Activated naive CD8-positive, alpha-beta T cell treated with anti-CD3 and anti-CD28 coated beads, Interleukin-2, amount 10 ng/mL, durations not matched to agents 7 days and 5 days (primary cell): ENCODE measurements at places on chromosomes 3 and 15. TPM values are rescaled to one million over a fixed set of nuclear protein-coding genes. Genes with fewer than 3 reads are reported as not detected.

The ITGB5 gene
- total RNA-seq = 3.7 TPM

GRCh38 chr3:38114875-38115644 lies 21.9 kb downstream of the ACAA1 start:
- DNase-seq = peak; percentile 19
- no peak overlapping the region for H3K27ac ChIP-seq
- no peaks in the 10 kb centered on the region for H3K27me3 ChIP-seq

- H3K4me1 ChIP-seq = no peaks in the 10 kb centered on the region
- H3K36me3 ChIP-seq = no peaks in the 10 kb centered on the region
- H3K27ac ChIP-seq = no peak overlapping the region
- no peak overlapping the region for H3K4me3 ChIP-seq
- H3K27me3 ChIP-seq = peaks cover 6% of the 10 kb centered on the region
Measured at GRCh38 chr15:92664178-92664900, 8.8 kb upstream of the FAM174B start.

GRCh38 chr3:62529230-62529629 lies 155.9 kb upstream of the FEZF2 start:
- H3K27me3 ChIP-seq = no peaks in the 10 kb centered on the region
- DNase-seq = no peak
- no peak overlapping the region for H3K27ac ChIP-seq
- H3K36me3 ChIP-seq = no peaks in the 10 kb centered on the region

The PP2D1 gene
- total RNA-seq = not detected

The FSD2 gene
- total RNA-seq = not detected

DNA sequence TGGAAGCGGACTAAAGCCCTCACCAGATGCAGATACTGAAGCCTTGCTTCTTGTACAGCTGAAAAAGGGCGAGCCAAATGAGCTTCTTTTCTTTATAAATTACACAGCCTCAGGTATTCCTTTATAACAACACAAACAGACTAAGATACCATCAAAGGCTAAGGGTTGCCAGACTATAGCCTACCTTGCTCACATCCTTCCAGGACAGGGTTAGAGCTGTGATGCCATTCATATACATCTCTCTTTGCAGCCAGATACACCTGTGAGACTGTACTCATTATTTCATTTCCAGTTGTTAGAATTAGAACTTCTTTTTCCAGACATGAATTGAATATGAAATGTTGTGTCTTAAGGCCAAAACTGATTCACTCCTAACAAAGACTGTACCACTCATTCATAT lies 262.8 kb upstream of the NR2F2 start:
- H3K27me3 ChIP-seq = no peaks in the 10 kb centered on the region
- no peaks in the 10 kb centered on the region for H3K36me3 ChIP-seq
- no peak overlapping the region for H3K4me3 ChIP-seq
- H3K4me1 ChIP-seq = no peaks in the 10 kb centered on the region

DNA sequence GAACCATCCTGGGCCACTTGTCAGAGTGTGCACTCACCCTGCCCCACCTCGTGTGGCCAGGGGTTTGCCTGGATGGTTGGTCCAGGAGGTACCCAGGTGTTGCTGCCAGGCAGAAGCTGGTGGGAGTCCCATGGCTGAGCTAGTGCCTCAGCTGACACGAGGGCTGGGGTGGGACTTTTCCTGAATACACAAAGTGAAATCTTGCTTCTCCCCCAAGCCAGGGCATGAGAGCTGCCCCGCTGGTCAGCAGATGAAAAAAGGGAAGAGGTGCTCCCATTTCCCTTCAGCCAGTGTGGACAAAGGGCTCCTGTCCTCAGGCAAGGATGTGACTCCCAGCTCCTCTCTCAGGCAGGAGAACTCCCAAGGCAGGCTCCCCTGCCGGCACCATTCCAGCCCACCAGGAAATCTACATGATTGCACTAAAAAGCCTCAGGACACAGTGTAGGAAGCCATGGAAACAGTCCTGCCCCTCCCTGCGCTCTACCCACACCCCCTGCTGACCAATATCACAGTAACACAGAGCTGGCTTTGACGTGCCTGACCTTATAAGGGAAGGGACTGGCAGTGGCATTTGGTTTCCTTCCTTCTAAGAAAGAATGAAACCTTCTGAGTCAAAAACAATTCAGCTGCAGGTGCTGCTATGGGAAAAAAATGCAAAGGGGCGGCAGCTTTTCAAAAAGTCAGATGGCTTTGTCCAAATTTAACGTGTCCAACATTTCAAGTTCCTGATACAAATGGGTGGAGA lies 33.9 kb downstream of the MYO5C start:
- peak overlapping the region; percentile 92 for H3K27ac ChIP-seq
- H3K4me1 ChIP-seq = peaks cover 44% of the 10 kb centered on the region
- H3K36me3 ChIP-seq = peaks cover 7% of the 10 kb centered on the region
- peak overlapping the region; percentile 59 for H3K4me3 ChIP-seq
- no peaks in the 10 kb centered on the region for H3K27me3 ChIP-seq
- DNase-seq = peak; percentile 59

DNA sequence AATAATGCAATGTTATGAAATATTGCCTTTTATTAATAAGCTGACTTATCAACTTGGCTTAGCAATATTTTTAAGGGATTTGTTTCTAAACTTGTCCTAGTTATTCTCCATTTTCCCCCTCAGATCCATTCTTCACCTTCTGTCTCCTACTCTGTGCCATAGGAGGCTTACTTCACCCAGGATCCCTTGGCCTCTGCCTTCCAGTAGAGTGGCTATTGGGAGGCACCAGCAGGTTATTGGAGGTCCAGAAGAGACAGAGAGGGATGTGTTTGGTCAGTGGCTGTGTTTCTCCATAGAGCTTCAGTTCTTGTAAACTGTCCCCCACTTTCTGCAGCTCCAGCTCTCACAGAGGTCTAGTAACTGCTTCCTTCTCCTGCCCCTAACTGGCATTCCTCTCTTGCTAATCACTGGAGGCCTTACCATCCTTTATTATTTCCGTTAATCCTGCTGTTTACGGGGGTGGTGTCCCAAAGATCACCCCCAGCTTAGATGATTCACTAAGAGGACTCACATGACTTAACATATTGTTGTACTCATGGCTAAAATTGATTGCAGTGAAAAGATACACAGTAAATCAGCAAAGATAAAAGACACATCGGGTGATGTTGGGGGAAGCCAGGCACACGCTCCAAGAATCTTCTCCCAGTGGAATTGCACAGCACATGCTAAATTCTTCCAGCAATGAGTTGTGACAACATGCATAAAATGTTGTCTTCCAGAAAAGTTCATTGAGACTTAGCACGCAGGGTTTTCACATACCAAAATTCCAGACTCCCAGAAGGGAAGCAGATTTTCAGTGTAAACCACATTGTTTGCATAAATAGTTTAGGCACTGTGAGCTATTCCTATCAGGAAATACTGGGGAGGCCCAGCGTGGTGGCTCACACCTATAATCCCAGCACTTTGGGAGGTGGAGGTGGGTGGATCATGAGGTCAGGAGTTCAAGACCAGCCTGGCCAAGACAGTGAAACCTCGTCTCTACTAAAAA lies 67.5 kb downstream of the RPL22L1 start:
- H3K36me3 ChIP-seq = no peaks in the 10 kb centered on the region
- no peak overlapping the region for H3K4me3 ChIP-seq
- H3K4me1 ChIP-seq = no peaks in the 10 kb centered on the region
- no peak for DNase-seq
- no peak overlapping the region for H3K27ac ChIP-seq

- no peaks in the 10 kb centered on the region for H3K27me3 ChIP-seq
- H3K36me3 ChIP-seq = peaks cover 16% of the 10 kb centered on the region
- no peak for DNase-seq
- H3K4me1 ChIP-seq = peaks cover 2% of the 10 kb centered on the region
- no peak overlapping the region for H3K27ac ChIP-seq
- no peak overlapping the region for H3K4me3 ChIP-seq
Measured at GRCh38 chr15:72562386-72562785, 88.3 kb downstream of the ARIH1 start.

The C2CD4A gene
- not detected for total RNA-seq

- H3K27ac ChIP-seq = no peak overlapping the region
- peaks cover 41% of the 10 kb centered on the region for H3K27me3 ChIP-seq
- H3K4me1 ChIP-seq = peaks cover 6% of the 10 kb centered on the region
- H3K4me3 ChIP-seq = no peak overlapping the region
Measured at GRCh38 chr3:107425033-107425432, 47.8 kb downstream of the CCDC54 start.

GRCh38 chr3:101065962-101066361 lies 72.7 kb upstream of the ABI3BP start:
- peaks cover 27% of the 10 kb centered on the region for H3K27me3 ChIP-seq
- no peak for DNase-seq
- H3K4me3 ChIP-seq = no peak overlapping the region
- no peaks in the 10 kb centered on the region for H3K36me3 ChIP-seq
- no peaks in the 10 kb centered on the region for H3K4me1 ChIP-seq
- H3K27ac ChIP-seq = no peak overlapping the region

GRCh38 chr3:45034612-45035252 lies 8.6 kb downstream of the CLEC3B start:
- H3K4me3 ChIP-seq = peak overlapping the region; percentile 40
- peak overlapping the region; percentile 71 for H3K27ac ChIP-seq
- peak; percentile 62 for DNase-seq
- H3K4me1 ChIP-seq = peaks cover 20% of the 10 kb centered on the region
- no peaks in the 10 kb centered on the region for H3K36me3 ChIP-seq

The FAM81A gene
- 2.2 TPM for total RNA-seq

DNA sequence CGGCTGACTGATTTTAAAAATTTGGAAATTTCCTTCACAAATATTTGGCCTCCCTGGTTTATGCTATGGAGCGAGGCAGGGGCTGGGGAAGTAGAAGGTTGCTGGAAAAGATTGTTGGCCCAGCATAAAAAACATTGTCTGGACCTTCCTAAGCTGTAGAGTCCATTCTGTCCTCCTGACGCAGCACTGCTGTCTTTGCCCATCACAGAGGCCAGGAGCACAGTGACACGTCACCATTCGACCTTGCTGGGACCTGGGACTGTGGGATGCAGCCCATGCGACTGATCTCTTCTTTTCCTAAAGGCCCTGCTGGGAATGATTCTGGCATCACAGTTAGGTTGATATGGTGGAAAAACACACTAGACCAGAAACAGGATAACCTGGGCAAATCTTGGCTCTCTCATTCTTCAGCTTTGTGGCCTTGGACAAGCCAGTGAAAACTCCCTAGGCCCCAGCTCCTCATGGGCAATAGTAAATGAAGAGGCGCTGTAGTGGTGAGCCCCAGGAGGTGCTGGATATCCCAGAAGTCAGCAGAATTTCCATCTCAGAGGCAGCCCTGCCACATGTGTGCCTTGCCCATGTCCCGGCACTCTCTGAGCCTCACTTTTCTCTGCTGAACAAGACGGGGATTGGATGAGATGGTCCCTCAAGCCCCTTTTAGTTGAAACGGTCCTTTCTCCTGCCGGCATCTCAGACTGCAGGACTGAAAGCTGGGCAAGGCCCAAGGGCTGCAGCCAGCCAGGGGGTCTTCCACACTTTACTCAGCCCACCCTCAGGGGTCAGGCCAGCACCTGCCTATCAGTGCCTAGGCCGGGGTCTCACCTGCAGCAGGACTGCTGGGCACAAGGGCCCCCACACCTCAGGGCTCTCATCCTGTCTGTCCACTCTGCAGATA lies 69.6 kb downstream of the SENP2 start:
- no peaks in the 10 kb centered on the region for H3K4me1 ChIP-seq
- no peak for DNase-seq
- H3K27me3 ChIP-seq = peaks cover 4% of the 10 kb centered on the region
- no peaks in the 10 kb centered on the region for H3K36me3 ChIP-seq

The IGSF11 gene
- total RNA-seq = 1.9 TPM

DNA sequence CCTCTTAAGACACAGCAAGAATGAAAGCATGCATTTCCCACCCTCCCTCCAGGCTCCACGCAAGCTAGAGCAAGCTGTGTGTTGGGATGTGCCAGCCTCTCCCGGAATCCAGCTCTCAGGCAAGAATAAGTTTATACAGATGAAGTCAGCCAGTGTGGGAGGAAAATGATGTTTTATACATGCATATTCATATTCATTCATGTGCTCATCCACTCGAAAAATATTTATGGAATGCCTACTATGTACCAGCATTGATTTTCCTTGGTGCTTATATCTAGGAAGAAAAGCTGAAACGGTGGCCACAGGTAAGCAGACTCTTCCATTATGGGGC lies 62.7 kb downstream of the KLHL6 start:
- H3K27me3 ChIP-seq = no peaks in the 10 kb centered on the region
- DNase-seq = no peak
- peaks cover 19% of the 10 kb centered on the region for H3K36me3 ChIP-seq
- H3K4me1 ChIP-seq = no peaks in the 10 kb centered on the region
- no peak overlapping the region for H3K27ac ChIP-seq
- H3K4me3 ChIP-seq = no peak overlapping the region

- H3K4me1 ChIP-seq = peaks cover 6% of the 10 kb centered on the region
- H3K36me3 ChIP-seq = peaks cover 17% of the 10 kb centered on the region
- H3K27me3 ChIP-seq = no peaks in the 10 kb centered on the region
- H3K4me3 ChIP-seq = no peak overlapping the region
- DNase-seq = no peak
Measured at GRCh38 chr3:60025096-60026050, 975.5 kb upstream of the CFAP20DC start.

GRCh38 chr15:98873441-98874218 lies 134.0 kb downstream of the PGPEP1L start:
- H3K4me3 ChIP-seq = peak overlapping the region; percentile 53
- H3K27me3 ChIP-seq = no peaks in the 10 kb centered on the region
- H3K4me1 ChIP-seq = peaks cover 14% of the 10 kb centered on the region
- no peak for DNase-seq

- H3K27ac ChIP-seq = no peak overlapping the region
- H3K4me3 ChIP-seq = no peak overlapping the region
- peaks cover 11% of the 10 kb centered on the region for H3K27me3 ChIP-seq
- no peaks in the 10 kb centered on the region for H3K36me3 ChIP-seq
- peaks cover 7% of the 10 kb centered on the region for H3K4me1 ChIP-seq
- DNase-seq = no peak
Measured at GRCh38 chr3:184615396-184615795, 53.8 kb downstream of the EPHB3 start.

The CHCHD4 gene
- total RNA-seq = 11.9 TPM

DNA sequence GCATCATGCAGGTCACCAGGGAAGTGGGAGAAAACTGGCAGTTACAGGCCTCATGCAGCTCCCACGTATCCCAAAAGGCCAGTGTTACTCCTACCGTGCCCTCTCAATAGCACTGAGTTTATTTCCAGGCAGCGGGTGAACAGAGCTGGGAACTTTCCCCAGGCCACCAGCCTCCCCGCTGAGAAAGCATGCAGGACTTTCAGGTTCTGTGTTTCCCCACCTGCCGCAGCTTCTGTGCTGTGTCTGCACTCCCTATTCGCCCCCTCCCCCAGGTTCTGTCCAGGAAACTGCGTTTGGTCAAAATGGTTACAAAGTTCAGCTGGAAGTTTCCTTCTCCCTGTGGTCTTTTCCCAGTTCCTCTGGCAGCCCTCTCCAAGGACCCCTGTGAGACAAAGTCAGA lies 21.4 kb downstream of the NEK11 start:
- no peak overlapping the region for H3K4me3 ChIP-seq
- H3K4me1 ChIP-seq = peaks cover 9% of the 10 kb centered on the region
- no peak for DNase-seq
- H3K36me3 ChIP-seq = peaks cover 12% of the 10 kb centered on the region

GRCh38 chr3:61601831-61602230 lies 40.5 kb downstream of the PTPRG start:
- no peaks in the 10 kb centered on the region for H3K4me1 ChIP-seq
- H3K4me3 ChIP-seq = no peak overlapping the region
- H3K36me3 ChIP-seq = no peaks in the 10 kb centered on the region
- H3K27ac ChIP-seq = no peak overlapping the region

The KLHL6 gene
- total RNA-seq = 34.1 TPM

The GASK1A gene
- total RNA-seq = not detected

GRCh38 chr3:10780922-10781321 lies 35.1 kb upstream of the SLC6A11 start:
- peaks cover 7% of the 10 kb centered on the region for H3K4me1 ChIP-seq
- DNase-seq = no peak
- H3K4me3 ChIP-seq = no peak overlapping the region
- H3K27ac ChIP-seq = no peak overlapping the region
- H3K27me3 ChIP-seq = peaks cover 14% of the 10 kb centered on the region
- H3K36me3 ChIP-seq = no peaks in the 10 kb centered on the region
